GM04503 (cell line): ENCODE measurements at places on chromosomes 7 and 10.

- DNase-seq, result no peak
Observed at GRCh38 chr10:1933215-1933614, 195.9 kb upstream of the ADARB2 start.

DNA sequence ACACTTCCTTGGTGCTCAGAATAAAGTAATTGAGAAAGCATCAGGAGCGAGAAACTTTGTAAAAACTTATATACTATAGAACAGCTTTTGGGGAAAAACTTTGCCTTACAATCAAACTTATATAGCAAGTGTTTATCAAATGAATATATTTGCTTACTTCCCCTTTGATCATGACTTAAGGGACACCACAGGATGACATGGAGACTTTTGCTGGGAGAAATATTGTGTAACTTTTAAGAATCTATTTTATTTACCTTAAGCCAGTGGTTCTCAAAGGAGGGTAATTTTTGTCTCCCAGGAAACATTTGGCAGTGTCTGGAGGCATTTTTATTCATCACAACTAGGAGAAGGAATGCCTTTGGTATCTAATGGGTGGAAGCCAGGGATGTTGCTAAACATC lies 173.8 kb upstream of the HABP2 start:
- DNase-seq, result no peak

DNA sequence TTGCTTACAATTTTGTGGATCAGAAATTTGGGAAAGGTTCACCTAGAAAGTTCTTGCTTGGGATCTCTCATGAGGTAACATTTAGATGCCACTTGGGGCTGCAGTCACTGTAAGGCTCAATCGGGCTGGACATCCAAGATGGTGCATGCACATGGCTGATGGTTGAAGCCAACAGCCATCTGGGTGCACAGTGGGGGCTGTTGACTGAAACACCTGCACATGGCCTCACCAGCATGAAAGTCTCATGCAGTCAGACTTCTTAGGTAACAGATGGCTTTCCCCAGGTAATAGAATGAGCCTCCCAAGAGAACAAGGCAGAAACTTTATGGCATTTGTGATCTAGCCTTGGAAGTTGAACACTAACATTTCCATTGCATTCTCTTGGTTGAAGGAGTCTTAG lies 740.7 kb upstream of the AUTS2 start:
- DNase-seq, result no peak

- no peak for DNase-seq
Observed at GRCh38 chr7:93442478-93443224, 131.9 kb downstream of the CALCR start.

DNA sequence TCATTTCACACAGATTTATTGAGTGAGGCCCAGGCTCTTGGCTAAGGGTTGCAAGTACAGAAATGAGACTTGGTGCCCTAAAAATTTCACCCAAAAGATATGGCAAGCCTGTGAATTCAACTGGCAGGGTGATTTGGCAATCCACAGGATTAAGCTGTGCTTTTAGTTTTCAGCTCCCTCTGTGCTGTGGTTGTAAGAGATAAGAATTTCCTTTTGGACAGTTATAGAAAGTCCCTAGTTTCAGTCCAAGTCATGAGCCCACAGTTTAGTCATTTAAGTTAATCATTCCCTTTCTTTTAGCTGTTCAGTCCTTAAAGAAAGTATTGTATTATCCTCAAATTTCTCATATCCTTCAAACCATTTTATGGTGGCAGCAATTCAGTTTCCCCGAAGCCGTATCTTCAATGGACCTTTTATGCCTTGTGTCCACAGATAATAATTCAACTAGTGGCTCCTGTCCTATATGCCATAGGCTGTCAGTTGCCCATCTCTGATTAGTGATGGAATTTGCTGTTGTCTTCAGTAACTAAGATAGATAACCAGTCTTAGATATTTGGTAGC lies 73.4 kb upstream of the NAMPT start:
- DNase-seq, result no peak

- no peak for DNase-seq
Observed at GRCh38 chr10:118203461-118203860, 138.7 kb downstream of the FAM204A start.

- no peak for DNase-seq
Observed at GRCh38 chr7:148783801-148784527, 85.3 kb downstream of the CUL1 start.

DNA sequence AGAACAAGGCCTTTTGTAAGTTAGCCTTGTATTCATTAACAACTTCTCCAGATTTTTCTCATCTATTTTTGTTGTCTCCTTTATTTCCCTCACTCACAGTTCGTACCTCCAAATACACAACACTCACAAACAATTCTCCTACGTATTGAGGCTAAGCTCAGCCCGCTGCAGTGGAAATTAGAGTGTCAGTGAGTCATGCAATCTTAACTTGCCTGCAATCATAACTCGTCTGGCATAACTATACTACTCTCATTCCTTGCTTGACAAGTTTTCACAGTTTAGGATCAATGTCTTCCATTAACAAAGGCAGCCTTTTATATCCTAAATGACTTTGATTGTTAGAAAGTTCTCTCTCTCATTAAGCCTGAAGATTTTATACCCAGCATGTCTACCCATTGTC lies 23.8 kb downstream of the TMEM196 start:
- no peak for DNase-seq

DNA sequence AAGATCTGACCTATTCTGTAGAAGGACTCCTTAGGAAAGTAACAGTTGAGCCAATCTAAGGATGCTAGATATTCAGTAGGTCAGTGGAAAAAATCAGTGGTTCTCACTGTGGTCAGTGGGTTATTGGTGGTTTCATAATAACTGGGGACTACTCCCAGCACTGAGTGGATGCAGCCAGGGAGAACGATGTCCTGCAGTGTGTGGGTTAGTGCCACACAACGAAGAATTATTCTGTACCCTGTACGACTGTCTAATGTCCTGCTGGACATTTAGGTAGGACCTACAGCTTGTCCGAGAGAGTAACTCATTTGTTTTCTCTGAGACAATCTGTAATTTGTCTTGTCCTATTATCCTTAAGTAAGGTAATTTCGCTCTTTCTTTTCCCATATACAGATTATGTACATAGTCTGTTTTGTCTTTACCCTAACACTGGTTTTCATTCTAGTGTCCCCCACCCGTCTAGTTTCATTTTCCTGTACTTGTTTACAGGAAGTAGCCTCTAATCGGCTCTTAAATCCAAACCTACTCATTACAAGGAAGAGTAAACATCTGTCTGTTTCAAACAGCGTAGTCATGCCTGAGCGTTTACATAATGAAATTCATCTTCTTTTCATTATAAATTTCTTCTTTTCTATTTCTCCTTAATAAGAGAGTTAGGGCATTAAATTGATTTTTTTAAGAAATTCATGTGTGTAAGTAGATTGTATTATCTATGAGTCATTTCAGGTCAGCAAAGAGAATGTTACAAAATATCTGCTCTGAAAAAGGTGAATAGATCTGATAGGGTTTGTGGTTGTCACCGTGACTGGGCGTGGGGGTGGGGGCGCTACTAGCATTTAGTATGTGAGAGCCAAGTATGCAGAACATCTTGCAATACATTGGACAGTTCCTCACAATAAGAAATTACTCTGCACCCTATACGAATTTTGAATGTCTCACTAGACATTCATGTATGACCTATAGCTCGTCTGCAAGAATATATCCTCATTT lies 8.3 kb upstream of the ZC3HAV1L start:
- DNase-seq, result no peak

GRCh38 chr7:73718905-73719805 lies at the start of gene STX1A:
Gene STX1A, minus strand, starts transcription at chr7:73719669. Its CDS starts 38 bp downstream, at chr7:73719631.
- no peak for DNase-seq

GRCh38 chr7:46776790-46777189 lies 805.1 kb downstream of the TNS3 start:
- no peak for DNase-seq

DNA sequence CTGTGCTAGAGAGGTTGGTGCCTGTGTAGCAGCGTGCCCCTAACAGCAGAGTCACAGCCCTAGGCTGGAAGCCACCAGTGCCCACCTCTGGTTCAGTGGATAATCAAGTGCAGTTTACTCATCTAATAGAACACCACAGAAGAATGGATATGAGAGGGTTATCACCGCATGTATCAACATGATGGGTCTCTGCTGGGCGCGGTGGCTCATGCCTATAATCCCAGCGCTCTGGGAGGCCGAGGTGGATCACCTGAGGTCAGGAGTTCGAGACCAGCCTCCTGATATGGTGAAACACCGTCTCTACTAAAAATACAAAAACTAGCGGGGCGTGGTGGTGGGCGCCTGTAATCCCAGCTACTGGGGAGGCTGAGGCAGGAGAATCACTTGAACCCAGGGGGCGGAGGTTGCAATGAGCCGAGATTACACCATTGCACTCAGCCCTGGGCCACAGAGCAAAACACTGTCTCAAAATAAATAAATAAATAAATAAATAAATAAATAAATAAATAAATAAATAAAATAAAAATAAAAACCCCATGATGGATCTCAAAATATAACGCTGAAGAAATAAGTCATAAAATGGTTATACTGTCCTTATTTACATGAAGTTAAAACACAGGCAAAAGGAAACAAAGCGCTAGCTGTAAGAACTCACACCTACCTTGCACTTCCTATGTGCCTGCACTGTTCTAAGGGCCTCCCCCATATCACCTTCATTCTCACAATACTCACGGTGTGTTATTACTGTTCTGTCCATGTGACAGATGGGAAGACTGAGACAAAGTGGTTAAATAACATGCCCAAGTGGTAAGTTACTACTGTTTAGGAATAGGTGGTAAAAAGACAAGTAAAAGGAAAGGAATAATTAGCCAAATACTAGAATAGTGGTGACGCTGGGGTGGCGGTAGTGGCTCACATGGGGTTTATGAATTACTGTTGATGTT lies 70.9 kb downstream of the AMZ1 start:
- no peak for DNase-seq

DNA sequence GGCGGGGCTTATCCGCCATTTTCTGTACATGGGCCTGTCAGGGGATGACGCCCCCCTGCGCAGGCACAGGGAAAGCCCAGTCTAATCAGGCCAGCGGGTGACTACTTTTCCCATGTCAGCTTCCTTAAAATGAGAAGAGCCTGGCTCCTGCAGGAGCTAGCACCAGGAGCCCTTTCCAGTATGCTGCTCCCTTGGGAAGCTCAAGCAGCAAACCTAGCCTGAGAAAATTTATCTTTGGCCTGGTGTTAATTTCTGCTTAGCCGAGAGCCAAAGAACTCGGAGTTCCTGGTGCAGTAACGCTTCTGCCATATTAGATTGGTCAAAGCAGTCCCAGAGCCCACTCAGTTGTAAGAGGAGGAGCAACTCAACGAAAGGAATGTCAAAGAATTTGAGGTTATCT lies 239.0 kb upstream of the PHYHIPL start:
- DNase-seq, result no peak

DNA sequence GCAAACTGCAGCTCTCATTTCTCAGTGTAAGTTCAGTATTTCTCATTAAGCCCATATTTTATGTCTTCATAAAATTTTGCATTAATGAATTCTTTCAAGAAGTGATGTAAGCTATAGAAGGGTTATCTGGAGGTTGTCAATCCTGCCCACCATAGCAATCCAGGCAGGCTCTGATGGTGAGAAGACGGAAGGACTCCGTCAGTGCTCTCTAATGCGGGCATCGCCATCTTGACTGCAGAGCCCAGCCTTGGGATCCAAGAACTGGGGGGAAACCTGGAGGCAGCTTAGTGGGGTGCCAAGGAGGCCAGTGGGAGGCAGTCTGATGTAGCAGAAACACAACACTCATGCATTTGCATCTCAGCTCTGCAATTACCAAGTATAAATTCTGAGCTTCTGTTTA lies 707.4 kb upstream of the NRP1 start:
- no peak for DNase-seq

DNA sequence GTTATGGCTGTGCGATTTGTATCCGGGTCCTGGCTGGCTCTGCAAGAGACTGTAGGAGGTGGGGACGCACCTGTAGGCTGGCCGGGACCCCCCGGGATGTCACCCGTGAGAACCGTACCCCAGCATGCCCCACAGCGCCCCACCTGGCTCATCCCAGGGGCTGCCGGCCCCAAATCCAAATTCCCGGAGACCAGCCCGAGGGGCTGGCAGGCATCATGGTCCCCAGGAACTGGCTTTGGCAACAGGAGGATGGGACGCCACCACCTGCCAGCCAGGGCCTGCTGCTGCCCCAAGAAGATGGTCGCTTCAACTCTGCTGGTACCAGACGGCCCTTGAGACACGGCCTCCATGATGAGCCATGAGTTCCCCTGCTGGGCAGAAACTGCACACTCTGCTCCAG lies 239.4 kb downstream of the ELFN1 start:
- DNase-seq, result no peak

DNA sequence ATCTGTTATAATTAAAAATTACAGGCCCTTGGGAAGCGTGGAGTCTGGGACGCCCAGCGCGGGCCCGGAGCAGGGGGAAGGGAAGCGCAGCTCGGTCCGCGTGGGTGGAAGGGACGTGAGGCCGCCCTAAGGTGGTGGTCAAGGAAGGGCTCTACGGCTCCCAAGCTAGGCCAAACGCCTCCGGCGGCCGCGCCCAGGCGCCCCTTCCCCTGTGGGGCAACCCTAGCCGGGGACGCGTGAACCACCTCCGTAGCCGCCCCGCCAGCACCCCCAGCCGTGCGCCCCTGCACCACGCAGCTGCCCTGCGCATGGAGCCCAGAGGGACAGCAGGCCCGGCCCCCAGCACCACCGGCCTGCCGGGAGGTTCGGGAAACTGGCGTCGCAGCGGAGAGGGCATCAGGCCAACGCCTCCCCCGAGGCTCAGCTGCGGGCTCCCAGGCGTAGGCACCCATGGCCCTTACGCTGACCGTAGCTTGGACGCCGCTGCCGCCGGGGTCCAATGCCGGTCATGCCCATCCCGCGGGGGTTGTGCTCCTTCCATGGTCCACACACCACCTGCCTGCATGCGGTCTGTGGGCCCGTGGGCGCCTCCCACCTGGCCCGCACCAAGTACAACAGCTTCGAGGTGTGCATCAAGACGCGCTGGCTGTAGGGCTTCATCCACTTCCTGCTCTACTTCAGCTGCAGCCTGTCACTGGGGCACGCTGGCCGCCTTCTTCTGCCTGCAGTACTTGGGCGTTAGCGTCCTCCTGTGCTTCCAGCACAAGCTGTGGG lies 166.7 kb downstream of the SEPTIN7 start:
- DNase-seq, result no peak

DNA sequence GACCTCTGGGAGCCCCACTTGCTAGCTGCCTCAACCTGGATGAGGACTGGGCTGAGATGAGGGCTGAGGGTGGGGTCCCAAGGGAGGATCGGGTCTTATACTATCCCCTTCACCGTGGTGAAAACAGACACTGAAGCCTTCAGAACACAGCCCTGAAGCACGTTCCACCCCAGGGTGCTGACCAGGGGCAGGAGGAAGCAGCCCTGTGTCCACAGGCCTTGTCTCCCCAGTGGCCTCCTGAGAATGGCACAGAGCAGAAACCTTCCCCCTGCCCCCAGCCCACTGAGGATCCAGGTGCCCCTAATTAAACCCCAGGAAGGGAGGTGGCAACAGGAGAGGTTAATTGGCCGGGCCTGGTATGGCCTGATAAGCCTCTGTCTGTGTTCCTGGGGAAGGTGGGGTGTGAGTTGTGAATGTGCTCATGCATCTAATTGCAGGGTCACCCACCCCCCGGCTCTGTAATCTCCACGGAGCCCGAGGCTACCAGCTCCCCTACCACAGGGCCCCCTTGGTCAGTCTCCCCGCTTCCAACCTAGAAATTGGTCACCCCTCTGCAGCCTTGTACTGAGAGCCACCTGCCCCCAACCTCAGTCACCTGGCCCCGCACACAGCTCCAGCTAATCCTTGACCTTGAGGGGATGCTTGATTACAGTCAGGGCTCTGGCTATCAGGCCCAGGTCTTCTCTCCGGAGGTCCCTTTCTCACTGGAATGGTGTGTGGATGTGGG lies 159.0 kb upstream of the UNC5B start:
- no peak for DNase-seq

- DNase-seq, result no peak
Observed at GRCh38 chr7:2936891-2937580, 92.9 kb upstream of the GNA12 start.

- DNase-seq, result no peak
Observed at GRCh38 chr7:1579481-1580421, 9.9 kb upstream of the PSMG3 start.
